ENCODE measurements at places on chromosomes 11 and 22.

DNA sequence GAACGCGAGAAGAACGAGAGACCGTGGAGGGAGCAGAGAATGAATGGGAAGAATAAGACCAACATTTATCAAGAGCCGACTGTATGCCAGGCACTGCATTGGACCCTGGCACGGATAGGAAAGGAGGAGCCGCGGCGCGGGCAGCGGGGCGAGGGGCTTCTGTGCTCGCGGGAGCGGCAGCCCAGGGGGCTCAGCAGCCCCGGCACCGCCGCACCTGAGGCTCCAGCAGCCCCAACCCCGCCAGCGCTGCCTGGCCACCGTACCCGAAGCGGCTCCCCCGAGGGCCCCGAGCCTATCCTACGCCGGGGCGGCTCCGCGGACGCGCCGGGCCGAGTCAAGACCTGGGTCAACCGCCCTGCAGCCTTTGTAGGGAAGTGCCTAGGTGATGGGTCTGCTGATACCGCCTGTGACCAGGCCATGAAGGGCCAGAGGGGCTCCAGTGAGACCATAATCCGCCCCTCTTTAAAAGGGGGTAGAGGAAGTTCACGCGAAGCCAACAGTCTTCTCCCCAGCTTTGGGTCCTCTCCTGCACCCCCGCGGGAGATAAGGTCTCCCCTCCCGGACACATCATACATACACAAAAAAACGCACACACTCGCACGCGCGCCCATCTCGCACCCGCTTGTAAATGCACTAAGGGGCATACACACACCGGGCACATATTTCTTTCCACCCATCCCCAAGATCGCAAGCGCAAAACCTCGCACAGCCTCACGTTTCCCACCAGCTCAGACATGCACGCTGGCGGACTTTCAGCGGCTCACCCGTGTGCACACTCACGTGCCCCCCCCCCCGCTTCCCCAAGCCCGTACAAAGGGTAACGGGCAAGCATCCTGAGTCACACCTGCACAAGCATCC lies 935 bp upstream of the RTN4RL2 start:
- no peak for DNase-seq

DNA sequence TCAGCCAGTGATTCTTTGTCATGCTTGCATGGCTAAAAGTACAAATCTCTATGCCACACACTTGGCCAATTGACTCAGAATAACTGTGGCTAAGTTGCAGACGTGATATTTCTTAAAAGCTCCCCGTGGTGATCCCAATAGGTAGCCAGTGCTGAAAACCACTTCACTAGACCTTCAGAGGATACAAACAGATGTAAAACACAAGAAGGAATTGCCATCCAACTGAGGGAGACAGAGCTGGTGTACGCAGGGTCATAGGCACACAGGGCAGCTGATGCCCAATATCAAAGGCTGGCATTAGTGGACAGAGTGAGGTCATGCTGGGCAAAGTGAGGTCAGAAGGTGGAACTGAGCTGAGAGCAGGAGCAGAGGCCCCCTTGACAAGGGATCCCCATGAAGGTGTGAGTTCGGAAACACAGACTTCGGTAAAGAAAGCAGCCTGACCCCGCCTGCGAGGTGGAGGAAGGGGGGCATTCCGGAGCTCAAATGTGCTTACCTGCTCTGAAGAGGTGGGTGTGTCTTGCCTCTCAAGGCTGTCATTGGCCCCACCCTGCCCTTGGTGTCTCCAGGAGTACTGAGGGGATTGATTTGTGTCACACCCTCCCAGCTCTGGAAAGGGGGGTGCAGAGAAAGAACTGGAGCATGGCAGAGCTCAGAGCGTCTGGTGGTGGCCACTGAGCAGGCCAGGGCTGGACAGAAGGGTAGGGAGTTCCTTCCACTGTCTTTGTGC lies 344.9 kb upstream of the B3GAT1 start:
- DNase-seq = no peak

GRCh38 chr11:118435290-118435892 lies 901 bp upstream of the KMT2A start:
- DNase-seq = peak; percentile 75

DNA sequence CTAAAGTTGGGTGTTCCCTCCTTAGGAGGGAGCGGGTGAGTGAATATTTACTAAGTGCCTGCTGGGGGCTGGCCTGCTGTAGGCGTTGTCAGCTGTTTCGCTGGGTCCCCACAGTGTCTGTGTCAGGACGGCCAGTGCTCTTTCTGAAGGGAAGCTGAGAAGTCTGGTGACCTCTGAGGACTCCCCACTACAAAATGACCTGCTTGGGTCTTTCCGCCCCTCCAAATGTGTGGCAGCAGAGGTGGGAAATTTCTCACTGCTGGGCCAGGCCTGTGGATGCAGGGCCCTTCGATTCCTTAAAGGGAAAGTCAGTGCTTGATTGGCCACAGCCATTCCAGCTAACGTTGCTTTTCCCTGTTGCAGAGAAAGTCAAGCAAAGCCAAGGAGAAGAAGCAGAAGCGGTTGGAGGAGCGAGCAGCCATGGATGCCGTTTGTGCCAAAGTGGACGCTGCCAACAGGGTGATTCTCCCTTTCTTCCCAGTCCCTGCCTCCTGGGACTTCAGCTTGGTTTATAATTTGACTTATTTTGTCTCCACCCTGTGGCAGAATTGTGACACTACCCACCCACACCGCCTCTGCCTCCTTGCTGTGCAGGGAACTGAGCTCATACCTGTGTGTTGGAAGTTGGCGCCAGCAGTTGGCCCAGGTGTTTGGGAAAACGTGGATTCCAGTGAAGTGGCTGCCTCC lies 6.8 kb downstream of the NAA40 start:
- no peak for DNase-seq

GRCh38 chr11:113967361-113967760 lies 7.5 kb upstream of the HTR3A start:
- no peak for DNase-seq

GRCh38 chr22:49961601-49962011 lies 1.0 kb downstream of the PIM3 start:
- DNase-seq = no peak

DNA sequence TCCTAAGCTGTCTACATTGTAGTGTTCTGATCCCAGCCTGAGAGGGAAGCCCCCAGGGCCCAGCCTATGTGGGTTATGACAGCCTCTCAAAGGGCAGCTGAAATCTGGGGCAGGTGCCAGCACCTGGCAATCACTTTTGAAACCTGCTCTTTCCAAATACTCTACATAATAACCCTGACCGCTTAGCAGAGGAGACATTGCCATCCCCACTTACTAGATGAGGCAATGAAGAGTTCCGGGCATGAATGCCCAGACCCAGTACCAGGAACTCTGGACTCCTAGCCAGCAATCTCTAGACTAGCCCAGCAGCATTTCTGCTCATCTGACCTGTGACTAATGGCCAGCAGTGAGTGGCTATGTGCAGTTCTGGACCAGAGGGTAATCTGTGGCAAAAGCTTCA lies 412.4 kb upstream of the CADM1 start:
- no peak for DNase-seq

GRCh38 chr11:84993386-84993785 lies 633.8 kb downstream of the DLG2 start:
- DNase-seq = no peak

GRCh38 chr11:123438131-123438627 lies 8.1 kb downstream of the GRAMD1B start:
- no peak for DNase-seq

DNA sequence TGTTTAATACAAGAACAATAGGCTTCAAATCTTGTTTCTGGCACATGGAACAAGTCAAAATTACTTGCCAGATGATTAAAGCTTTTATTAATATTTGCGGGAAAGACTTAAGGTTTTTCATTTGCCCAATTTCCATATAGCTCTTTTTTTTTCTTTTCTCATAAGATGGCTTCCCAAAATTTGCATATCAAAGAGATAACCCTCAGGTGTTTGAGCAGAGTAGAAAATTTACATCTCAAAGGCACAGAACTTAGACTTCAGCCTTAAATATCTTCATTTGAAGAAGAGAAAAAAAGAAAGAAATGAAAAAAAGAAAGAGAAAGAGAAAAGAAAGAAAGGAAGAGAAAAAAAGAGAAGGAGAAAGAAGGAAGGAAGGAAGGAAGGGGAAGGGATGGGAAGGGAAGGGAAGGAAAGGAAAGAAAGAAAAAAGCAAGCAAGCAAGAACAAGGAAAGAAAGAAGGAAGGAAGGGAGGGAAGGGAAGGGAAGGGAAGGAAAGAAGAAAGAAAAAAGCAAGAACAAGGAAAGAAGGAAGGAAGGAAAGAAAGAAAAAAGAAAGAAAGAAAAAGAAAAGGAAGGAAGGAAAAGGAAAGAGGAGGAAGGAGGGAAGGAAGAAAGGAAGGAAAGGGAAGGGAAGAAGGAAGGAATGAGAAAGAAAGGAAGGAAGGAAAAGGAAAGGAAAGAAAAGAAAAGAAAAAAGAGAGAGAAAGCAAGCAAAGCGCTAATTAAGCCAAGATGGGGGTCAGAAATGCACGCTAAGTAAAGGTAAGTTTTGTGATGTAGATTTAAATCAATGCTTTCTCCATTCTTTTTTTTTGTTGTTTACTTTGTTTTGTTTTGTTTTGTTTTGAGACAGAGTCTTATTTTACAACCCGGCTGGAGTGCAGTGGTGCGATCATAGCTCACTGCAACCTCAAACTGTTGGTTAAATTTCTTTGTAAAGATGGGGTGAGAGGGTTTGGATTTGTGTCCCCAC lies 20.2 kb upstream of the IFITM3 start:
- DNase-seq = no peak

GRCh38 chr11:83649528-83649855 lies 363.3 kb upstream of the CCDC90B start:
- DNase-seq = no peak

DNA sequence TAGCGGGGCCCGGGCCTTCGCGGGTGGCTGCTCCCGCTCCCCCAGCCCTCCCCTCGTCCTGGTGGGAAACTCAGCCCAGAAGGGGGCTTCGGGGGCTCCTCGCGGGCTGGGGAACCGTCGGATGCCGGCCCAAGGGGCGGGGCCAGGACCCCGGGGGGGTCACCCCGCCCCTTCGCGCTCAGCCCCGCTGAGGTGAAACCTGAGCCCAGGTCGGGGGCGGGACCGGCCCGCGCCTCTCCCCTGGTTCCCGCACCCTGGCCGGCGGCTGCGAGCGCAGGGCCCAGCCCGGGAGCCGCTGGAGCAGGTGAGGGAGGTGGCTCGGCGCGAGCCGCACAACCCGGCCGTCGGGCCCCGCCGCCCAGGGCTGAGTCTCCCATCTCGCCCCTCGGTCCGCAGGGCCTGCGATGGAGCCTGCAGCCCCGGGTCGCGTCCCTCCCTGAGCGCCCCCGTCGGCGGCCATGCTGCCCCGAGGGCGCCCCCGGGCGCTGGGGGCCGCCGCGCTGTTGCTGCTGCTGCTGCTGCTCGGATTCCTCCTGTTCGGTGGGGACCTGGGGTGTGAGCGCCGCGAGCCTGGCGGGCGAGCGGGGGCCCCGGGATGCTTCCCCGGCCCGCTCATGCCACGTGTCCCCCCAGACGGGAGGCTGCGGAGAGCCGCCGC lies at the start of gene LARGE2:
LARGE2 (plus strand) TSS at position 232 of the 658 bp plus-strand sequence; CDS start at position 459, 227 bp downstream.
- DNase-seq = peak; percentile 92

DNA sequence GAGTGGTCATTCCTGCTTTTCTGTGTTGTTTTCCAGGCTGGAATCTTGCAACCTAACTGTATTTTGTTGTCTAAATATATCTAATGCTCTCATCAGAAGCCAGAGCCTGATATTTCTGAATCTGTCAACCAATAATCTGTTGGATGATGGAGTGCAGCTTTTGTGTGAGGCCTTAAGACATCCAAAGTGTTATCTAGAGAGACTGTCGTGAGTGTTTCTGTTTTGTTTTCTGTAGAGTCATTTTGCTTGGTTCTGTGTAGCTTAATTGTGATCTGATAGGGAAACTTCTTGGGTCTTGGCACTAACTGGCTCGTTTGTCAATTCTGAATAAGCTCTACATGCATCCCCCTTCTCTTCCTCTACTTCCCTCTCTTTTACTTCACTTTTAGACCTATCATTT lies 31.2 kb upstream of the RBMXL2 start:
- no peak for DNase-seq

DNA sequence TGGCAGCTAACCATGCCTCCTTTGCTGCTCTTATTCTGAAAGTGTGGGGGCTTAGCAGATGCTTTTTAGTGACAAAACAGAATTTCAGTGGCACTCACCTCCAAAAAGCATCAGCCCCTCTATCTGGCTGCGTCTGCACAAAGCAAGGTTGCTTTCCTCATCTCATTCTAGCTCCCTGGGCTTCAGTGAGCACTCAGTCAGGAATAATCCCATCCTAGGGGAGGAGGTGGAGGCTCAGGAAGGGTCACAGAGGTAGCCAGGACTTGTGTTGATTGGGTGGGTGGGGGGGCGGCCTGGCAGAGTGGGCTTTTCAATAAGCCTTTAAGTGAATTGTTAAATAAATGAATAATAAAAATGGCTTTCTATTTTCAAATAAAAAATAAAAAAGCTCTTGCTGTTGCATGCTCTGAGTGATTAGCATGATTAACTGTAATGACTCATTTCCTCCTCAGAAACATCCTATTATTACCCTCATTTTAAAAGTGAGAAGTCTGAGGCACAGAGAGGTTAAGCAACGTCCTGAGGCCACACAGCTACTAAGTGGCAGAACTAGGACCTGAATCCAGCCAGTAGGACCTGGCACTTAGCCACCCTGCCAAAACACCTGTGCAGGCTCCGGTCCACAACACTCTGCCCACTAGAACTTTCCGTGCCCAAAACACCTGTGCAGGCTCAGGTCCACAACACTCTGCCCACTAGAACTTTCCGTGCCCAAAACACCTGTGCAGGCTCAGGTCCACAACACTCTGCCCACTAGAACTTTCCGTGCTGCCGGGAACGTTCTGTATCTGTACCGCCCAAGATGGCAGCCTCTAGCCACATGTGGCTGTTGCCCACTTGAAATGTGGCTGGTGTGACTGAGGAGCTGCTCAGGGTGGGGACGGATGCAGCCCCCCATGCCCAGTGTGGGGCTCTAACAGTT lies 5.5 kb downstream of the B3GAT1 start:
- DNase-seq = no peak

- DNase-seq = no peak
Measured at GRCh38 chr11:64021757-64022093, 14.0 kb upstream of the FLRT1 start.

- no peak for DNase-seq
Measured at GRCh38 chr22:50009251-50009650, 3.3 kb downstream of the IL17REL start.

- no peak for DNase-seq
Measured at GRCh38 chr11:96275801-96276594, 67.0 kb downstream of the MAML2 start.

DNA sequence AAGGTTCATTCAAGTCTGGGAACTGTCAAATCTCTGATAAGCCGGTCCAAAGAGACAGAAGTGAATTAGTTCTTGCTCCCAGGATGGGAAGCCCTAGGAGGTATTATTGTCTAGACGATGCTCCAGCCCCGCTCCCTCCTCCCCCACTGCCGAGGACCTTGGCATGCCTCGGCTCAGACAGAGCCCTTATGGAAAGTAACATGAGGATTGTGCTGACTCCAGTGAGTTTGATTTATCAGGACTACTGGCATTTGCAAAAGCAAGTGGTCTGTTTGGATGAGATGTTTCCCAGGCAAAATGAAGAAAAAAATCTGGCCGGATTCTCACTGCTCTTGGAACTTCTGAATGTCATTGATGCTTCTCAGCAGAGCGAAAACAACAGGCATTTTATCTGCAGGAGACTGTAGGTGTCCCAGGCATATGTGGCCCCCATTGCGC lies 341.0 kb downstream of the ETS1 start:
- DNase-seq = no peak

Measured in NCI-H187 (cell line).